Stimulated activated CD8-positive, alpha-beta memory T cell treated with anti-CD3 and anti-CD28 coated beads, Interleukin-7, amount 100 ng/mL, for 24 hours (primary cell): ENCODE measurements at places on chromosomes 5 and 9.

GRCh38 chr5:160287378-160288051, 24.8 kb downstream of the CCNJL start:
- DNase-seq, result no peak

DNA sequence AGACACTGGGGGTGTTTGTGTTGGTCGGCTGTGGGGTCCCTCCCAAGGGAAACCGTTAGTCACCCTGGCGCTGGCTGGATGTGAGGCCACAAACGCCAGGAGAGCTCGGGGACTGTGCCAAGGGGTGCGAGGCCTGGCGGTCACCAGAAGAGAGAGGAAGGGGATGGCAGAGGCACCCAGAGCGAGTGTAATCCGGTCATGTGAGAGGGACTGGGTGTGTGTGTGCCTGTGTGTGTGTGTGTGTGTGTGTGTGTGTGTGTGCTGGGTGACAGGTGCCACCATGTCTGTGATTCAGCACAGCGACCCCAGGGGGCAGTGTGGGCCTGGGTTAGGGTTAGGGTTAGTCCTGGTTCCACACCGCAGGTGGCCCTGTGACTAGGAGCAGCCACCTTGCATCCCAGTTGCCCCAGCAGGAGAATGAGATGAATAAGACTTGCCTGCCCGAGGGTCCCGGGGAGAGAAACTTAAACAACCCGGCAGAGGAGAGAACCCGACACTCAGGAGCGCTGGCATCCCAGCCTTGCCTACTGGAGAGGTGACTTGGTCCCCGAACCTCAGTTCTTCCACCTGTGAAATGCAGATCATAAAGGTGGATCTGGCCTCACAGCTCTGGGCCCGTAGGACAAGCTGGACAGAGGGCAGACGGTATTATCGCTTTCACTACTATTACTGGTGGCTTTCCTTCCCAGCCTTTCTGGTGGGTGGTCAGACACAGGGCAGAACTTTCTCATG, 1.4 kb upstream of the ADAMTSL2 start:
- DNase-seq, result peak; percentile 24

GRCh38 chr5:144011388-144011787, 159.1 kb downstream of the YIPF5 start:
- no peak for DNase-seq

- no peak for DNase-seq
These were observed 93.7 kb upstream of the DAP start for GRCh38 chr5:10854506-10855277.

- no peak for DNase-seq
These were observed 179.7 kb upstream of the ADAMTSL1 start for GRCh38 chr9:18294229-18294628.

DNA sequence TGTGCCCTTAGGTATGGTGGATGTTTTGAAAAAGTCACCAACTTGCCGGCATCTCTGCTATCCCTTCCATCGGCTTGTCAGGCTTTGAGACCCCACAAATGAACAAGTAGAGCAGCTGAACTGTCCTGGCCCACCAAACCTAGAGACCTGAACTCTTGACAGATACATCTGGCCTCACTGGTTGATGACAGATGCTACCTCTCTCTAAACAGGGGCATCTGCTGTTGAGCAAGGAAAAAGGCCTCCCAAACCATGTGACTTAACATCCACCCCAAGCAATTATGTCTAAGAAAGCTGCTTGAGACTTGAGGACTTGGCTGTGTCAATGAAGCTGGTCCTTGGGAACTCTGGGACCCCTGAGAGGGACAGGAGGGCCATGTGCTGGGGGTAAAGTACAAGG, 2.3 kb downstream of the CCNI2 start:
- DNase-seq, result no peak

- DNase-seq, result no peak
These were observed 7.9 kb upstream of the ZNF608 start for GRCh38 chr5:124754206-124754927.

GRCh38 chr5:105739732-105740131, 1931.0 kb downstream of the EFNA5 start:
- no peak for DNase-seq

GRCh38 chr5:101995585-101995984, 300.5 kb downstream of the SLCO4C1 start:
- DNase-seq, result no peak

DNA sequence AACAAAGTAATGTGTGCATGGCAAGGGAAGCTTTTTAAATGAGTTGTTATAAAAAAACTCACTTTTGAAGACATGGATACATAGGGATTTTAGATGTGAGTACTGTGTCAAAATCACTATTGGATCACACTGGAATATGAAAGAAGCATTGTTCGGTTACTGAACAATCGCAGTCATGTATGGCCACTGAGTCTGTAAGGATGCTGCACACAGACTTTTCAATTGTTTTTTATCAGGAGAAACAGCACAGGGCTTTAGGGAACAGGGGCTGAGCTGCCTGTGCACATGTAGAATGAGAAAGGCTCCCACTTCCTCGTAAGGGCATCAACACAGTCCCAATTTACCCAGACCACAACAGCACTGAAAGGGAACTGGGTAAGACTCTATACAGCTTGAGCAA, 1333.9 kb upstream of the DMAC1 start:
- DNase-seq, result no peak

GRCh38 chr9:113186137-113186755, 34.8 kb downstream of the FKBP15 start:
- no peak for DNase-seq

DNA sequence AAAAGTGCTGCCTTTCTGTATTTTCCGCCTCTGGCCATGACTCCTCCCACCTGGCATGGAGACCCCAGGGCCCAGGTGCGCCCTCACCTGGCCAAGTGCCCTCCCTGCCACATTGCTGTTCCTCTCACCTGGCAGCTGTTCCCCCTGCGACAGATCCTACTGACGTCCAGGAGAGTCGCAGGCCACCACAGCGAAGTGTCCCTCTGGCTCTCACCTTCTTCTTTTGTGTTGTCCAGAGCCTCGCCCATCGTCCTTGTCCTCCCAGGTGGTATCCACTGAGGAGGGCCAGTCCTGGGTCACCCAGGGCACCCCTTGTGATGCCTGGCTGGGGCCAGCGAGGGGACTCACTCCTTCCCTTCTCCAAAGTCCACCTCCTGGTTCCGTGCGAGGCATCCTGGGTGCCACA, 2.6 kb downstream of the NKD2 start:
- no peak for DNase-seq

- no peak for DNase-seq
These were observed 53.3 kb upstream of the ARL15 start for GRCh38 chr5:54363669-54364068.

DNA sequence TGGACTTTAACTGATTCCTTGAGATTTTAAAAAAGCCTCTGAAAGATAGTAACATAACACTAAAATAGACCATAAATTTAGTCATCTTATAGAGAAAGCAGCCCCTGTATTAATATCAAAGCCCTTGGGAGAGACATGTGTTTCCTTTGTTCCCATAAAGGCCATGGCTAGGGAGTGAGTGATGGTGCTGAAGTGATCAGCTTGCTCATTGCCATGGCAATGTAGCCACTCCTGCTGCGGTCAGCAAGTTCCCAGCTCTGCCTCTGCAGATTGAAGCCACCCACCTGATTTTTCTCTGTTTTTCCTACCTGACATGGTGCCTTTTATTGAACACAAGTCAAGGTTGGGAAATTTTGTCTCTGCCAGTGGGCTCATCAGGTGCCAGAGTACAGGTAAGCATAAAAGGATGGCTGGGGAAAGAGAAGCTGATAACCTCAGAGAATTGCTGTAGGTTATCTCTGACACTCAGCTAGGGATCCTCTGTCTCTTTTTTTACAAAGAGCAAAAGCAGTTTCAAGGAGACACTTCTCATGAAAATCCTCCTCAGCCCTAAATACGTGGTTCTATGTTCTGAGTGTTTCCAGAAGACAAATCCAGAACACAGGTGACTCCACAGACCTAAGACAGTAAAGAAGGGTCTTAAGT, 296.3 kb upstream of the NMUR2 start:
- no peak for DNase-seq

DNA sequence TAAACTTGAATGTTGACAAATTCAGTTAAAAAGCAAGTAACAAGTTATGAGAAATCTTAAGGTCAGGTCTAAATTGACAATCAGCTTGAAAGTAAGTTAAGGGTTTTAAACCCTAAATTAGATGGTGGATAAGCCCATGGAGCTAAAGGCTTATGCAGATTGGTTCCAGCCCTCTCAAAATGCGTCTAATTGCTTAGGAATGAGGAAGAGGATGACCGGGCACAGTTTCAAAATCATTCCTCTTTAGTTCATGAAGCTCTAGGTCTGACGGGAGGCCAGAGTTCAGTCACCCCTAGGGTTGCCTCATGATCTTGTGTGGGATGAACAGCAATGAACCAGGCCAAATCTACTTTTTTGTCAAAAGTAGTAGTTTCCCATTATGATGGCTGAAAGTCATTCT, 75.4 kb downstream of the SLC38A9 start:
- DNase-seq, result no peak

DNA sequence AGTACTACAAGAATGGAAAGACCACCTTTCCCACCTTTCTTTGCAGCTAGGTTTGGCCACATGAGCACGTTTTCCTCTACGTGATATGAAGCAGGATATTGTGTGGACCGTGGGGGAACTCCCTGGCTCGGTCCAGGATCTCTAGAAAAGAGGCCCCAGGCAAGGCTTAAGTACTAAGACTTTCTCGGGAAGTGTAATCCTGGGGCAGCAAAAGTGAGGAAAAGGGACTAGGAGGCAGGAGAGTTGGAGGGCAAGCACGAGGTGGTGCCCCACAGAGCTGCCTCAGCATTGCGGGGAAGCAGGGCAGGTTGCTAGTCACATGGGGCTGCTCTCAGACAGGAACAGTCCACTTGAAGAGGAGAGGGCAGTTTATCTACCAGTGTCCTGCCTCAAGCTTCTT, 235.1 kb downstream of the GADD45G start:
- DNase-seq, result no peak

GRCh38 chr5:151947931-151948608, 23.4 kb upstream of the GLRA1 start:
- no peak for DNase-seq

GRCh38 chr5:72138943-72139521, 31.8 kb downstream of the MAP1B start:
- DNase-seq, result no peak

DNA sequence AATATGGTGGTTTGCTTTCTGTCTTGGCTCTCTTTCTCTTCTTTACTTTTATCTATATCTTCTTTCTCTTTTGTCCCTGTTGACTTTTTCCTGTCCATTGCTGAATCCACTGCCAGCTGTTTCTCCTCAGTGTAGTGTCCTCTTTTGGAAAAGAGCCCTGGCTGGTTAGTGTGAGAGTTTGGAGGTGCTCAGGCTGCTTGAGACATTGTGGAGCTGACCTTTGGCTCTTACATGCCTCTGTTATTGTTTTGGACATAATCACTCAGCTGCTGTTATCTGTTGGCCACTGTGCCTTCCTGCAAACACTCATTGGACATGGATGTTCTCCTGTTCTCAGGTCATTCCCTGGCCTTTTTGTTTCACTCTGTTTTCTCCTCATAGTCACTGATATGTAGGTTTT, 295.4 kb upstream of the RIOK2 start:
- no peak for DNase-seq

DNA sequence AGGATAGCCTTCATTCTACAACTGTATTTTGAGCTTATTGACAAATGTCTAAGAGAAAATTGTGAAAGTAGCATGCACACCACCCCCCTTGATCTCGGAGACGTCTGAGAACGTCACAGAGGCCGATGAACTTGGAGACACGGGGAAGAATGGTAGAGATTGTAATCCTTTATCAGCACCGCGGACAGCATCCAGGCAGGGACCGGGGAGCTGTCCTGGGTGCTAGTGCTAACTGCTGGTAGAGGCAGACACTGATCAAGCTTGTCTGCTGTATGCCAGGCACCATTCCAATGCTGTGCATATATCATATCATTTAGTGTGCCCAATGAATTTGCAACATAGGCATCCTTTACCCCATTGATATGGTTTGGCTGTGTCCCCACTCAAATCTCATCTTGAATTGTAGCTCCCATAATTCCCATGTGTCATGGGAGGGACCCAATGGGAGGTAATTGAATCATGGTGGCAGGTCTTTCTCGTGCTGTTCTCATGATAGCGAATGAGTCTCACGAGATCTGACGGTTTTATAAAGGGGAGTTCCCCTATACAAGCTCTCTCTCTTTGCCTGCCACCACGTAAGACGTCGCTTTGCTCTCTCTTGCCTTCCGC, 98.8 kb downstream of the LHX2 start:
- DNase-seq, result no peak

GRCh38 chr5:56143373-56143714, 89.8 kb downstream of the ANKRD55 start:
- DNase-seq, result no peak

GRCh38 chr9:15735083-15735857, 182.4 kb downstream of the CCDC171 start:
- no peak for DNase-seq

GRCh38 chr9:4714266-4715016, 26.6 kb downstream of the AK3 start:
- DNase-seq, result no peak

GRCh38 chr5:163565492-163565891, 60.1 kb downstream of the MAT2B start:
- DNase-seq, result no peak

DNA sequence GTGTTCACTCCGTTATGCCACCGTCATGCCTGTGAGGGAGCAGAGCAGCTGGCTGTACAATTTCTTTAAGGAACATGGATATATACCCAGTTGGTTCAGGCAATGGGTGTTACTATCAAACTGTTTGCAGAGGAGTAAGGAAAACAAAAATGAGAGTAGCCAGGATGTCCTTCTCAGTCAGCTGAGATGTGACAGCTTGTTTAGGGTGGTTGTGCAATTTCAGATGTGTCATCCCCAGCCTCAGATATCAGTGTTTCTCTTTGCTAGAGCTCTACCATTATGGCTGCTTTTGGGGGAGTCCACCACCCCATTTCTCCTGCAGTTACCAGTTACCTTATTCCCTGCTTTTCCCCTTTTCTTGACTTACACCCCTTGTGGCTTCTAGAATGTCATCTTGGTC, 135.2 kb upstream of the SLC24A2 start:
- DNase-seq, result no peak

- DNase-seq, result no peak
These were observed 79.6 kb upstream of the SLC25A51 start for GRCh38 chr9:37983381-37984067.

- DNase-seq, result no peak
These were observed 71.9 kb upstream of the SPDL1 start for GRCh38 chr5:169511708-169512107.

DNA sequence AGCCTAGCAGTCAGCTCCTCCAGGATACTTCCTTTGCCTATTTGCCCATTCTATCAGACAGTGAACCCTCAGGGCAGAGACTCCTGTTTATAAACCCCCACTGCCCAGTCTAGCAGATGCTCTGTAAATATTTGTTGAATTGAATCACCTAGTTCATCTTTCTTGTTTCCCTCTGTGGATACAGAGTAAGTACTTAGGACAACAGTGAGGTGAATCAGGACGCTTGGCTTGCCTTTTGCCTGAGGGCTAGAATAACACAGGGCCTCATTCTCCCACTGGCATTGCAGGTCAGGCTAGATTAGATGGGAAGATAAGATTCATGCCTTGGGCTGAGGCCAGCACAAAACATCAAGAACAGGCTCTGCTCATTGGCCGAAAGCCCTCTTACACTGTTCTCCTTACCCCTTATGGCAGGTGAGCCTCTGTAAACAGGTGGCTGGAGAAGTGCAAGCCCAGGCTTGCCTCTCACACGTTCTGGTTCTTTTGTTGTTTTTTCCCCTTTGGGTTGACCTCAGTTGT, 22.2 kb downstream of the TNFSF8 start:
- DNase-seq, result no peak
